ENCODE measurements at places on chromosomes 1 and 21. TPM values are rescaled to one million over a fixed set of nuclear protein-coding genes. Genes with fewer than 3 reads are reported as not detected.

NASP gene
- total RNA-seq = 59.1 TPM

HSD3B1 gene
- total RNA-seq = not detected

KRTAP23-1 gene
- total RNA-seq = not detected

DIRAS3 gene
- 2.1 TPM for total RNA-seq

- peaks cover 25% of the 10 kb centered on the region for H3K4me1 ChIP-seq
- H3K36me3 ChIP-seq = no peaks in the 10 kb centered on the region
- H3K4me3 ChIP-seq = no peak overlapping the region
- H3K27me3 ChIP-seq = no peaks in the 10 kb centered on the region
- DNase-seq = no peak
These were observed 14.4 kb downstream of the KIRREL1 start for GRCh38 chr1:158007667-158008386.

DNA sequence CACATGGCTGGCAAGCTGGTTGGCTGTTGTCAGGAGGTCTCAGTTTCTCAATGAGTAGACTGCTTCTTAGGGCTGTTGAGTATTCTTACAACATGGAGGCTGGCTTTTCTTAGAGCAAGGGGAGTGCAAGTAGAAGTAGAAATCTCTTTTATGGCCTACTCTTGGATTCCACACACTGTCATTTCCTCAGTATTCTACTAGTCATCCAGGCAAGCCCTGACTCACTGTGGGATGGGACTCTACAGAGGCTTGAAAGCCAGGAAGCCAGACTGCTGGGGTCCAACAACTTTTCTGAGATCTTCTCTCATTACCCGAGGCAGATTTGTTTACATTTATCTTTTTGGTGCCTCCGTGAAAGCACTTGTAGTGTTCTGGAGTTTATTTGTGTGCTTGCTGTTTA is 196.2 kb upstream of the APP start:
- no peak overlapping the region for H3K4me3 ChIP-seq
- H3K27ac ChIP-seq = no peak overlapping the region
- H3K4me1 ChIP-seq = no peaks in the 10 kb centered on the region
- H3K36me3 ChIP-seq = no peaks in the 10 kb centered on the region
- DNase-seq = no peak

- H3K27me3 ChIP-seq = no peaks in the 10 kb centered on the region
- no peaks in the 10 kb centered on the region for H3K4me1 ChIP-seq
- no peak overlapping the region for H3K4me3 ChIP-seq
- H3K36me3 ChIP-seq = no peaks in the 10 kb centered on the region
- no peak for DNase-seq
These were observed 3.9 kb downstream of the NEGR1 start for GRCh38 chr1:72278461-72278860.
